ENCODE measurements at places on chromosomes 4 and X.
A peak's percentile ranks its signal among the peaks of the same experiment; 100 is the strongest.

- no peak for DNase-seq
These were observed 40.3 kb downstream of the HDAC8 start for GRCh38 chrX:72532366-72532765.

DNA sequence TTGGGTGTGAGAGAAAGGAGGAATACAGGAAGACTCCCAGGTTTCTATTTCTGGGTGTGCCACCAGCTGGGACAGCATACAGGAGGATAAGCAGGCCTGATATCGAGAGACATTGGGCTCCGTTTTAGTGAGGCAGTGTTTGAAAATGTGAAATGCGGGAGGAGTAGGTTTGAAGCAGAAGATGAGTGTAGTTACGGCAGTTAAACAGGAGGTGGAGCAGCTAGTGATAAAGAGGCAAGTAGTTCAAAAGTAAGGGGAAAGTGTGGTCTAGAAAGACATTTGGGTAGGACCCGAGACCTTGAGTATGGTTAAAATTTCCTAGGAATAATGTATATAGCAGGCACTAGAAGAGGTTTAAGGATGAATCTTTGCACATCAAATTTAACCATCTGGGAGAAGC, 42.4 kb downstream of the DCUN1D4 start:
- no peak for DNase-seq

DNA sequence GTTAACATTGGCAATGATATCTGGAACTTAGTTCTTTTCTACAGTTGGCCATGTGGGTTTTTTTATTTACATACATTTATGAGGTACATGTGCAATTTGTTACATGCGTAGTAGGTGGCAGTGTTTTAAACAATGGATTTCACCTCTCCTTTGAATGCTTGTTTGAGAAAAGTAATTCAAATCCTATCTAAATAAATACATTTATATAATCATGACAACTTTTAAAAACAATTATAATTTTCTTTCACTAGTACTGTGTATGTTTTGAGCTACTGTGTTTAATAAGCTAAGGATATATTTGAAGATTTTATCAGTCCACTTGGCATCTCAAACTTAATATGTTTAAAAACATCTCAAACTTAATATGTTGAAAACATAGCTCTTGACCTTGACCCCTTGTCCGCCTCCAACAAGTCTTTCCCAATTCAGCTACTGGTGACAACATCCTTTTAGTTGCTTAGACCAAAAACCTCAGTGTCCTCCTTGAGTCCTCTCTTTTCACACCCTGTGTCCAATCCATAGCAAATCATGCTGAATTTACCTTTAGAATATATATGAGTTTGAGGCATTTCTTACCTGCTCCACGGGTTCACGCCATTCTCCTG, 14.5 kb downstream of the GUCY1B1 start:
- DNase-seq: no peak

- no peak for DNase-seq
These were observed 1.5 kb downstream of the FRMPD3 start for GRCh38 chrX:107450823-107451509.

DNA sequence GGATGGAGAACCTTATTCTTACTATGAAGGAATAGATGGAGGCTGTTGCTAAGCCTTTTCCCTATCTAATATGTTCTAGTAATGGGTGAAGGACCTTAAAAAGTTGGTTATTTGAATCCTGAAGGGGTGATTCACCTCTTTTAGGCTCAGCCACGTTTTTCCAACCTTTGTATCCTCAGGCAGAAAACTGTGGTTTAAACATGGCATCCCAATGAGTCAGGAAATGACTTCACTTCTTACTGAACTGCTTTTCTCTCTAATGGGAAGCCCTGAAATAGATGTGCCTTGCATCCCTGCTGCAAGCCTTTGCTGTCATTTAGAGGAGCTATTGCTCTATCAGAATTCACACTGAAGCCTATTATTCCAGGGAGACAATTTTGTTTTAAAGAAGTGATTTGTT, 191.0 kb upstream of the ARX start:
- DNase-seq: no peak

DNA sequence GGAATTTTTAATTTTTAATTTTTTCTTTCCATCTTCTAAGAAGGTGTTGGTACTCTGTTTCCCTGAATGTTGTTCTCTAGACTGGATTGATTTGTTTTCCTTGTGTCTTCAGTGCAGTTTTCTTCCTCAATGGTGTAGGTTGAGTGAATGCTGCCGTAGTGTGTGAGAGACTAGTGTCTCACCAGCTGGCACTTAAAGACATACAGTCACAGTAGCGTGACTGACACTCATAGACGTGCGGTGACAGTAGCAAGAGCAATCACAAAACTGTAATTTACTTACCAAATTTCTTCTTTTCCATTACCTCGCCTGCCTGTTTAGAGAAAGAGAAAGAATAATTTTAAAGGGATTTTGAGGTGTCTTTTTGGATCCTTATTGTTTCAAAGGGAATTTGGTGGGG, 21.4 kb upstream of the PGM2 start:
- no peak for DNase-seq

DNA sequence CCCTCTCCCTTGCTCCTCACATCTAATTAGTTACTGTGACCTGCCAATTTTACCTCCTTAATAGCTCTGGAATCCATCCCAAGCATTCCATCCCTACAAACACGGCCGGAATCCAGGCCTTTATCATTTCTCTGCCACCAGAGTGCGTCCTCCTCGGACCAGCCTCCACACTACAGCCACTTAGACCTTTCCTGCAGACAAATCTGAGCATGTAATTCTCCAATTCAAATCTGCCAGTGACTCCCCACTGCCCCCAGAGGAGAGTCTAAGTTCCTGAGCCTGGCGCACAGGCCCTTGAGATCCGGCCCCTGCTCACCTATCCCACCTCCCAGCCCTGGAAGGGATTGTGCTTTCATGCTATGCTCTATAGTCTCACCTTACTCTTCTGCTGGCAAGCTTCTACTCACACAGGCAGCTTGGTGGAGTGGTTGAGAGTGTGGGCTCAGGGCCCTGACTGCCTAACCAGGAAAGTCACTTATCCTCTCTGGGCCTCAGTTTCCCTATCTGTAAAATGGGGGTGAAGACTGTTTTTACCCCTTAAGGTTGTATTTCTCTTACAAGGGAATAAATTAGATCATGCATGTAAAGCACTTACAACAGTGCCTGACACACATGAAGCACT, 31.2 kb downstream of the PJA1 start:
- DNase-seq: no peak

DNA sequence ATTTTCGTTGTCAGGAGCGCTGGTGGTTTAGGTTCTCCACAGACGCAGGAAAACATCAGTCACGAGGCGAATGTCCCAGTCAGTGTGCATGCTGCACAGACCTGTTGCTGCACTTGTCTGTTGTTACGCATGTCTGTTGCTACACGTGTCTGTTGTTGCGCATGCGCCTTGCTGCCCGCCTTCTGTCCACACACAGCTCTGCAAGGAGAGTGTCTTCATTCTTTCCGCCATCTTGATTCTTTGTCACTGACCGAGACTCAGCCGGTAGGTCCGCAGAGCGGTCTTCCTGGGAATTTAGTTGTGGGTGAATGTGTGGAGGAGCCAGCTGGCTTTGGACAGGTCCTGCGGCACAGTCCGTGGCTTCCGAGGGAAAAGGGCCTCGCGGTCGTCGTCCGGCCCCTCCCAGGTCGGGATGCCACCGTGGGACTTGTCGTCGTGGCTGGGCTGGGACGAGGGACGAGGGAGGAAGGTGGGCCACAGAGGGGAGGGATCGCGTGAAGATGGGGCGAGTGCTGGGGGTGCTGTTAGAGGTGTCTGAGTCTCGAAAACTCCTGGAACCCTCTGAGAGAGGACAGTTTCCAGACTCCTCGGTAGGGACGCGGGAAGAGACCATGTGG, at the start of gene PAGE2B:
Gene PAGE2B (plus strand): TSS at position 180 of the 617 bp plus-strand sequence. CDS start 1,012 bp downstream, outside the sequence.
- no peak for DNase-seq

DNA sequence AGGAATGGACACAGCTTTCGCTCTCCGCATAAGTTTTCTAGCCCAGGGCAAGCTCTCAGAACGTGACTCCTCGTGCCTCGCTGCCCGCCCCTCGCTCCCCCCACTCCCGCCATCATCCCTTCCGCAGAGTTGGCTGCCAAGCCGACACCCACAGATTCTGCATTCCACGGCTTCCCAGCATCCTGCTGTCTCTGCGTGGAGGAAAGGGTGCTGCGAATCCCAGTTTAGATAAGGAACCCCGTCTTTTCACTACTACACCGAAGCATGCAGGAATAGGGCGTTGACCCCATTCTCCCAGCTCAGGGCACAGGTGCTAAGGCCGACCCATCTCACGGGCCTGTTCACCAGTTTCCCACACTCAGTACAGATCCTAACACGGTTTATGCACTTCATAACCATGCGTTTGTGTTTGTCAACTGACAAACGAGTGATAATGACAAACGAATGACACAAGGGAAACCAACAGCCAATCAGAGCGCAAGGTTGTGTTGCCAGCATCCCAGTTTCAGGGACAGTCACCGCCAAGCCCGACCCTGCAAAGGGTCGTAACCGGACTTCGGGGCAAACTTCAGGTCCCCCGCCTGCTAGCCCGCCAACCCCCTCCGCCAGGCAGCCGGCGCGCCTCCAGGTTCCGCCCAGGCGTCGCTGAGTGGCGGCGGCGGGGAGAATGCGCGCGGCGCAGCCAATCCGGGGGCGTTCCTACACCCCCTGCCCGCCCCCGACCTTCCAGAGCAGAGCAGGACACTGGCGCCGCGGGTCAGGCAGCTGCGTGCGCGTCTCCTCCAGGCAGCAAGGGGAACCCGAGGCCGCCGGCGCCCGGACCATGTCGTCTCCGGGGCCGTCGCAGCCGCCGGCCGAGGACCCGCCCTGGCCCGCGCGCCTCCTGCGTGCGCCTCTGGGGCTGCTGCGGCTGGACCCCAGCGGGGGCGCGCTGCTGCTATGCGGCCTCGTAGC, at the start of gene CYP2U1:
Gene CYP2U1 (plus strand): TSS at position 729 of the 954 bp plus-strand sequence. CDS start 95 bp downstream, at position 824.
- DNase-seq: peak; percentile 32

GRCh38 chr4:176949029-176949428, 156.3 kb upstream of the VEGFC start:
- no peak for DNase-seq

GRCh38 chr4:150149381-150149780, 71.1 kb downstream of the DCLK2 start:
- DNase-seq: no peak

- DNase-seq: no peak
These were observed 1000.7 kb downstream of the STIM2 start for GRCh38 chr4:27861381-27861787.

DNA sequence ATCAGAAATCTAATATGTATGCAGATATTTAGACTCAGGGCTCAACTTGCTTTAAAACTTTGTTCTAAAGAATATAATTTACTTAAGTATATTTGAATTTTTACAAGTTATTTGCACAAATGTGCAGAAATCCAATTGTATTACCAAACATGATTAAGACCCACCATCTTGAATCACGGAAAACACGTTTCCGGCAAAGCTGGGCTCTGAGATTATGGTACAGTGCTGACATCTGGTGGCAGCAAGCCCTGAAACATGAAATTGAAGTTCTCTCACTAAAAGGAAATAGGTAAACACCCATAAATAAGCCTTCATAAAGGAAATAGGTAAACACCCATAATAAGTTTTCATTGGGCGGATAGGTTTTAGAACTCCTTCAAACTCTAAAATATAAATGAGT, 98.3 kb upstream of the MAOA start:
- no peak for DNase-seq

GRCh38 chr4:167196344-167197012, 37.8 kb downstream of the SPOCK3 start:
- no peak for DNase-seq

- DNase-seq: no peak
These were observed 856.6 kb downstream of the CENPC start for GRCh38 chr4:66688674-66689073.

GRCh38 chr4:128663325-128663724, 146.2 kb upstream of the JADE1 start:
- DNase-seq: no peak
